MG63 (cell line): ENCODE measurements at places on chromosomes 5 and 9.
A peak's percentile ranks its signal among the peaks of the same experiment; 100 is the strongest.

- DNase-seq, result no peak
Measured at GRCh38 chr9:117231012-117231411, 183.8 kb downstream of the ASTN2 start.

DNA sequence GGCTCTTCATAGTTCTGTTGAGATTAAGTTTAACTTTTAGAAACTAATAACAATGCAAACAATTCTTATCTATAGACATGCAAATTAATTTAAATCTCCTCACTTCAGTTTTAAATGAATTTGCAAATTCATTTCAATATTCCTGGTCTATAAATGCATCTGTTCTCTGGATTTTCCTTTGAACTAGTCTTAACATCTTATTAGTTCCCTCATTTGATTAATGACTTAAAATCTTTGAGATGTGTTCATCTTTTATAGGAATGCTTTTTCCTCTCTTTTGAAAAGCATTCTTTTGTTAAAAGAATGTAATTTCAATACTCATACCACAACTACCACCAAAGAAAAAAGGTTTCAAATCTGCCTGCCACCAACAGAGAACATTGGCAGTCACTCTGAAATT is 169.4 kb downstream of the RASEF start:
- DNase-seq, result no peak

DNA sequence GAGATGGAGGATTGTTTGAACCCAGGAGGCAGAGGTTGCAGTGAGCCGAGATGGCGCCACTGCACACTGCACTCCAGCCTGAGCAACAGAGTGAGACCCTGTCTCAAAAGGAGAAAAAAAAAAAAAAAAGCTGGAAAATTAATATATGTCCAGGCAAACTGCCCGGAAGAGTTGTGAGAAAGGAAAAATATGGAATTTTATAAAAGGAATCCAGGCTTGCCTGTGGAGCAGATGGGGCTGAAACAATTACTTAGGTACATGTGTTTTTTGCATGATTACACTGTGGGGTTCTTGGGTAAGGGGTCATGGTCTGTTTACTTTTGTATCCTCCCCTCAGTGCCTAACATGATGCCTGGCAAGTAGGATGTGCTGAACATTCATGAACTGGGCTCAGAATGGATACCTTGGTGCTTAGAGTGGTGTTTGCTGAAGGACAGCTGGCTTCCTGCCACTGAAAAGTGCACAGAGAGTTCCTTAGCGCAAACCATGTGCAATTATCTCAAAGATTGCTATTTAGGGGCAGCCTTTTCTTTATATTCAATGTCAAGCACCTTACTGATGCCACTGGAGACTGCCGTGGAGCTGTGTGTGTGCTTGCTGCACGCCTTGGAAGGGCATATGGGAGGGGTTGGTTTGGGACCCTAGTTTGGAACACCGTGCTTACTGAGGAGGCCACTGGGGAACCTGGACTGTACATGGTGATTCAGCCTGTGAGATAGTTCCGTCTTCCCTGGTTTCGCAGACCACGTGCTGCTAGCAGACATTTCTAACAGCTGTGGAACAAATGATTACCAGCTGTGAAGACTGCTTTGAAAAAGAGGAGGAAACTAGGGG is 78.4 kb downstream of the MAP1B start:
- no peak for DNase-seq

DNA sequence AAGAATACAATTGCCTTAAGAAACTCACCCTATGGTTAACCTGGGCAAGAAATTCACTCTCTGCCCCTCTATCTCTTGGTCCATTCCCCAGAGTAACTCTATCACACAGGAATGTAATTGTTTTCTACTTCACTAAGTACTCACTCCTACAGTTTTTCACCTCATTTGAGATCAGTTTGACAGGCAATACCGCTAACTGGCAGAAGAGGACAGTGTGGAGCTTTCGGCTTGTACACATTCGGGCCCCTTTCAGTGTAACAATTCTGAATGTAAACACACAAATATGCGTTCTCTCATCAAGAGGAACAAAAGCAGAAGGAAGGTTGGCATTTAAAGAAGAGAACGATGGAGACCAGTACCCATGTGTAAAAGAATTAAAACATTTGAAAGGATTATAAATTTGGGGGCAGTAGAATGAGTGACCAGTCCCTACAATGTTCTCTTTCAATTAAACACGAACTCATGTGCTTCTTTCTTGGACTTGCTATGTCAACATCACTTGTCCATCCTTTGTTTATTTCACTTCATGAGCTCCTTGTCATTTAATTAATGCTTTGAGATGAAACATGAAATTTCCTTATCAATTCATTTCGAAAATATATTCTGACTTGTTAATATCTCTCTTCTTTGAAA is 188.5 kb upstream of the GRAMD2B start:
- peak; percentile 17 for DNase-seq

- DNase-seq, result no peak
Measured at GRCh38 chr5:112979723-112980122, 3.1 kb downstream of the DCP2 start.

- DNase-seq, result no peak
Measured at GRCh38 chr9:135480940-135481310, 1.3 kb downstream of the PPP1R26 start.
